ENCODE measurements at places on chromosomes 5 and 9. TPM values are rescaled to one million over a fixed set of nuclear protein-coding genes. Genes with fewer than 3 reads are reported as not detected.
A peak's percentile ranks its signal among the peaks of the same experiment; 100 is the strongest.

DNA sequence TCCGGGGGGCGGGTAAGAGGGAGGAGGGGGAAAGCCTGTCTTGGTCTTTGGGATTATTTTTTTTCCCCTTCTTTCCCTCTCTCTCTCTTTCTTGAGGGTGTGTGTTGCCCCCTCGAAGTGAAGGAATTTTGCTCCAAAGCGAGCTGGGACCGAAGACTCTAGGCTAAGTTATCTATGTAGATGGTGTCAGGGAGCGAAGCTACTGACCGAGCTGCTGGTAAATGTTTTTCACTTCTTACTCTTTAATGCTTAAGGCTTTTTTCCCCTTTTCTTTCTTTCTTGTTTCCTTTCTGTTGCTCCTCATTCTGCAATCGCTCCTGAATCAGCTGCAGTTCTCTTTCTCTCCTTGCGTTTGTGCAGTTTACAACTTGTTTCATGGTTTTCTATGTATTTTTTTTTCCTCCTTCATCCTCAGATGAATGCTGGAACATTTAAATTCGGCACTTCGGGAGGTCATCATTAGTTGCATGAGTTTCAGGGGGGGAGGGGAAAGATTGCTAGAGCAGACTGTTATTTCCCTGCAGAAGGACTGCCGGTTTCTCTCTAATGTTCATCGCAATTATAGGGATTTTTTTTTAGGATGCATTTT is 1312.0 kb upstream of the WWC1 start:
- peak overlapping the region; percentile 50 for H3K4me3 ChIP-seq
- peak overlapping the region; percentile 7 for H3K27ac ChIP-seq
- no peak for DNase-seq
- no peaks in the 10 kb centered on the region for H3K36me3 ChIP-seq

DNA sequence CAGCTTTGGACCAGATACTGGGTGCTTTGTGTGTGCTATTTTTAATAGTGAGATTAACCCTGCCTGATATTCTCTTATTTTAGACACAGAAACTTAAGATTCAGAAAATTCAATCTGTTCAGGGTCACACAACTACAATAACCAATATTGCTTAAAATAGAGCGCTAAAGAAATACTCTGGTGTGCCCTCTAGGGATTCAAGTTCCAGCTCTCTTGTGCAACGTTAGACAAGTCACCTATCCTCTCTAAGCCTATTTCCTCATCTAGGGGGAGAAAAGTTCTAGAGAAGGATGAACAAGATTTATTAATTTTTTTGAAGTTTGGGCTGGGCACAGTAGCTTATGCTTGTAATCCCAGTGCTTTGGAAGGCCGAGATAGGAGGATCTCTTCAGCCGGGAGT is 2.1 kb upstream of the SCAI start:
- H3K27me3 ChIP-seq = no peaks in the 10 kb centered on the region
- H3K4me3 ChIP-seq = no peak overlapping the region
- H3K4me1 ChIP-seq = no peaks in the 10 kb centered on the region
- no peak overlapping the region for H3K27ac ChIP-seq
- no peak for DNase-seq
- H3K36me3 ChIP-seq = no peaks in the 10 kb centered on the region

GRCh38 chr5:31008231-31008630 is 185.3 kb upstream of the CDH6 start:
- peaks cover 12% of the 10 kb centered on the region for H3K4me1 ChIP-seq
- DNase-seq = no peak
- H3K27me3 ChIP-seq = no peaks in the 10 kb centered on the region
- no peak overlapping the region for H3K27ac ChIP-seq
- no peaks in the 10 kb centered on the region for H3K36me3 ChIP-seq

DNA sequence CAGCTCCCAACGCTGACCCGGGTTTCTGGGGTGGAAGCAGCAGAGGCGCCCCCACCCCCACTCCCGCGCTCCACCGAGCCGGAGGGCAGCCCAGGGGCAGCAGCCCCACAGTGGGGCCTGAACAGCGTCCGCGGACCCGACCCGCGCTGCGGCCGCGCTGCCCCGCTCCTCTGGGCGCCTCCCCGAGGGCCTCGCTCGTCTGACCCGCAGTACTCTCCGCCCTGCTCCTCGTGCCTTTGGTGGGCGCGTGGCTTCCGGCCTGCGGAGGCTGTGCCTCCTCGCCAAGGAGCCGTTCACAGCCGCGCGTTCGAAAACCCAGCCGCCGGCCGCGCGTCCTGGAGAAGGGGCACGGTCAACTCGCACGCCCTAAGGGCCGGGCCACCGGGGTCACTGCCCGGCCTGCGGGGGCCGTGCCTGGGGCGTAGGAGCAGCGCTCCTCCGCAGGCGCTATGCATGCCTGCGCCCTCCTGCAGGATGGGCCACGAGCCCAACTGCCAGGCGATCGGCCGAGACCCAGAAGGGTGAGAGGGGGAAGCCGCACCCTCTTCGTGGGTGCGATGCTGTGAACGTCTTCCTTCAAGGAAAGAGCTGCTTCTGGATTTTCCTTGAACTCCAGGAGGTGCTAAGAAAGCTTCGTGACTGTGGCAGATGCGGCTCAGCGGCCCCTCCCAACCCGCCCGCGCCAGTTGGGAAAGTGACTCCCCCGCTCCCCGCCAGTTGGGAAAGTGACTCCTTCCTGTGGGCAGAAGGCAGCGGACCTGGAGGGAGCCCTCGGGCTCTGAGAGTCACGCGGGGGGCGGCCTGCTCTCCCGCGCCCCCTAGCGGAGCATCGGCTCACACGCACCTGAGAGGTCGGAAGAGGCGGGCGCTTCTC is 82.7 kb downstream of the HSD17B3 start:
- H3K4me1 ChIP-seq = 0 out of 2 replicates have a peak, but pooled peaks cover 8% of the 10 kb centered on the region
- peak; percentile 16 for DNase-seq
- no peaks in the 10 kb centered on the region for H3K36me3 ChIP-seq
- no peaks in the 10 kb centered on the region for H3K27me3 ChIP-seq

- peaks cover 6% of the 10 kb centered on the region for H3K4me1 ChIP-seq
- no peaks in the 10 kb centered on the region for H3K36me3 ChIP-seq
- no peak overlapping the region for H3K4me3 ChIP-seq
- H3K27ac ChIP-seq = no peak overlapping the region
Measured at GRCh38 chr5:54663866-54664265, 146.3 kb downstream of the SNX18 start.

DNA sequence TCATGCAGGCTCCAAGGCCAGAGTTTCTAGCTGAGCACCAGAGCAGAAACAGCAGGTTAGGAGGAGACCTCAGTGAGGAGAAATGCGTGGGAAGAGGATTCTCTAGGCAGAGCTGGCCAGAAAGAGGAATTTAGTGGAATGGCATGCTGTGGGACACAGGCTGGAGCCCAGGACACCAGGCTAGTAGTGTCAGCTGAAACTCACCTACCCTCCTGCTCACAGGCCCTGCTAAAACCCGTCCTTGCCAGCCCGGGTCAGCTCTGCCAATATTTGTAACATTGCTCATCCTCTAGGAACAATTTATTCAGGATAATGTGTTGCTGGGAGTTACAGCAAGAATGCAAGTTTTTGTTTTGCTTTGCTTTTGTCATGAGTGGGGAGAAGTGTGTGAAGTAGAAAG is 40.2 kb upstream of the AGXT2 start:
- H3K4me3 ChIP-seq = no peak overlapping the region
- H3K27me3 ChIP-seq = 0 out of 2 replicates have a peak, but pooled peaks cover 1% of the 10 kb centered on the region
- no peaks in the 10 kb centered on the region for H3K4me1 ChIP-seq
- no peak for DNase-seq
- H3K27ac ChIP-seq = no peak overlapping the region
- no peaks in the 10 kb centered on the region for H3K36me3 ChIP-seq

DNA sequence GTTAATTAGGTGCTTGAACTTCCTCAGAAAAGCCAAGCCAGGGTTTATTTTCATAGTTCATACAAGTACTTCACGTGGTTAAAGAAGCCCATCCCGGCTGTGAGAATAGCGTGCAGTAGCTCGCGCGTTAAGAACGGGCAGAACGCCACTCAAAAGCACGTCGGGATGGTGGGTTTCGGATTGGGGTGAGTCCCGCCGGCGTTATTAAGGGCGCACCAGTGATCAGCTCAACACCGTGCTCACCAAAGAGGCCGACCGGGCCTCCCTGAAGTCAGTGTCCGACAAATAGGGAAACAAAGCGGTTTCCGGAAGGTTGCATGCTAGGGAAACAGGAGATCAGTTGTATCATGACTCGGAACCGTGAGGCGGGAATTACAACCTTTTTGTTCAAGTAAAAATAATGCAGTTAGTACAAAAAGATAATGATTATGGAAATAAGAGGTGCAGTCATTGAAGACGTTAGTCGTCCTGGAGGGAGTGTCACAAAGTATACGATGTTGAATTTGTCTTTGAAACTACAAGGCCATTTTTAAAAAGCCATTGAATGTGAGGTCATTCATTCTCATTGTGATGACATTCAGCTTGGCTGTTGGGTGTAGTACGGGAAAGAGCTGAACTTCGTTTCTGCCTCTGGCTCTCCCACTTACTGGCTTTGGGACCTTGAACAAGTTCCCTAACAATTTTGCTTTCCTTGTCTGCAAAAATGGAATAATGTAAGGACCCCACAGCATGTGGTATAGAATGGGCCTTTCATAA is 992 bp downstream of the SETD9 start:
- DNase-seq = no peak
- H3K4me3 ChIP-seq = peak overlapping the region; percentile 71
- H3K27me3 ChIP-seq = no peaks in the 10 kb centered on the region
- peak overlapping the region; percentile 94 for H3K27ac ChIP-seq
- no peaks in the 10 kb centered on the region for H3K36me3 ChIP-seq

DNA sequence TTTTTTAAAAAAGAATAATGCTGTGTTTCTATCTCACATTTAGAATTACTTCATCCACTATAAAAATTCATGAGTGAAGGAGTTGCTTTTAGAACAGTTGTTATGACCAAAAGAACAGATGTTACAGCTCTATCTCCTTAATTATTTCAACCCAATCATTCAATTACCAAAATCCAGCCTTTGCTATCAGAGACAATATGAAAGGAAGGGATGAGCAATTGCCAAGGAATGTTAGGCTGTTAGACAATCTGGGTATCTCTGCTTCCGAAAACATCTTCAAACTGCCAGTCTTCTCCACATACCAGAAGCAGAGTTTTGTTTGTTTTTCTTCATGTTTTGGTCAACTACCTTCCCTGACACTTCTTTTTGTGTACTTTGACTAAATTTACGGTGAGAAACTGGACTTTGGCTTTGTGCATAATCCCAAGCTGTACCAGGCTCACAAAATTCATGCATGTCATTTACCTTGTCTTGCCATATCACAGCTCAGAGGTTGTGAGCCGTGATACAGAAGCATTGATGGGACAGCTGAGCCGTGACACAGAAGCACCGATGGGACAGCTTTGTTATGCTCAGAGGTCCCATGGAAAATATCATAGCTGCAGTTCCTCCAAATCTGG is 405.5 kb downstream of the KIF4B start:
- no peaks in the 10 kb centered on the region for H3K27me3 ChIP-seq
- no peak overlapping the region for H3K27ac ChIP-seq
- H3K4me3 ChIP-seq = no peak overlapping the region

DNA sequence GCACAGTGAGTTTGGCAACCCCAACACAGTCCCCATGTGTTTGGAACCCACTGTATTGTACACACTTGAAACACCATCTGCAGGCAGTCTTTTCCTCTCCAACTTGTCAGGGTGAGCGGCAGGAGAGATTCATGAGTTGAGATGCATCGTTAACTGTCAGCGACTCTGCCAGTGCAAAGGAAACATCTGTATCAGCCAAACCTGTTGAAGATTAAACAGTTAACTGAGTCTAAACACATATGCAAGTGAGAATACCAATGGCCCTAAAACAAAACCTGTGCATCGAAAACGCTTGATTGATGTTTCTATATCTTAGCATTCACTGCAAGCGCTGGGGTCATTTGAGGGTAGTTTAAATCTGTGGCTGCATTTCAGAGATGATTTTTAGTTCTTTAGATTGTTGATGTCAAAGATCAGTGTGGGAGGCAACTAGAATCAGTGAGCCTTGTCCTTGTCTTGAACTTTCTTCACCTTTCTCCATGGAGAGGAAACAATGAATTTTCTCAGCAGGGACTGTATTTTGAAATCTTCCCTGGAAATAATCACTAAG is 41.3 kb upstream of the PAM start:
- H3K4me3 ChIP-seq = no peak overlapping the region
- H3K27me3 ChIP-seq = no peaks in the 10 kb centered on the region
- no peaks in the 10 kb centered on the region for H3K4me1 ChIP-seq
- no peak for DNase-seq
- no peak overlapping the region for H3K27ac ChIP-seq

GRCh38 chr5:142097681-142098080 is 10.9 kb upstream of the NDFIP1 start:
- no peak overlapping the region for H3K27ac ChIP-seq
- H3K4me1 ChIP-seq = no peaks in the 10 kb centered on the region
- no peaks in the 10 kb centered on the region for H3K36me3 ChIP-seq
- H3K27me3 ChIP-seq = no peaks in the 10 kb centered on the region
- H3K4me3 ChIP-seq = no peak overlapping the region

DNA sequence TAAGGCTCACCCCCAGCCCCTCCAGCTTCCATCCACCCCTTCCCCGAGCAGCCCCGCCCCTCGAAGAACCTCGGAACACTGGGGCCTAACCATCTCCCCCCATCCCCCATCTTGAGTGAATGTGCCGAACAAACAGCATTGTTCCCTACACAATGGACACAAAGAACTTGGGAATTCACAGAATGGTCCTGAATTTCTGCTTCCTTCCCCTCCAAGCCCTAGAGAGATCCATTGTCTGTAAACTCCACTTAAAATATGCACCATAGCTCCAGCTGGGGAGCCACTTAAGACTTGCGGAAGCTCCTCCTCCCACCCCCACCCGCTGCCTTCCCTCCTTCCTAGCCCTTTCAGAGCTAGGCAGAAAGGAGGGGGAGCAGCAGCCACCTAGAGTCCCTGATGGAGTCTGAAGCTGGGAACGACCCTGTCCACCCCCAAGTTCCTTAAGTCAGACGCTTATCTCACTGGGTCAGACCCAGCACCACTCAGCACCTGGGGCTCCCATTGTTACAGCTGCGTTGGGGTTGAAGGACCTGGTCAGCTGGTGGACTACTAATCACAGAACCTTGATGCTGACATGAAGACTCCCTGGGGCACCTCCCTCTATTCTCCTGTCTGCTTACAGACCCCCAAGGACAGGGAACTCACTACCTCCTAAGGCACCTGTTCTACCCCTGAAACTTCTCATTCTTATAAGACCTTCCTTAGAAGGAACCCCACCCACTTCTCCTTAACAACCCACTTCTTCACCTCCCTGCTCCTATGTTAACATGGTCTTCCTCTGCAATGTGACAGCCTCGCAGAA is 61.4 kb downstream of the PCDH1 start:
- H3K27ac ChIP-seq = no peak overlapping the region
- peaks cover 1% of the 10 kb centered on the region for H3K27me3 ChIP-seq
- no peak for DNase-seq
- H3K4me3 ChIP-seq = no peak overlapping the region

MLANA gene
- total RNA-seq = not detected

NRARP gene
- total RNA-seq = 22.1 TPM

PCDHGB1 gene
- 0.60 TPM for total RNA-seq

PIP5KL1 gene
- 3.8 TPM for total RNA-seq

IL9 gene
- not detected for total RNA-seq

EDIL3 gene
- not detected for total RNA-seq

ARID3C gene
- total RNA-seq = not detected

IFNK gene
- total RNA-seq = not detected

DOK3 gene
- 10.1 TPM for total RNA-seq

Data from Caco-2 (cell line).